NB4 (cell line): ENCODE measurements at places on chromosomes 7 and 10.

DNA sequence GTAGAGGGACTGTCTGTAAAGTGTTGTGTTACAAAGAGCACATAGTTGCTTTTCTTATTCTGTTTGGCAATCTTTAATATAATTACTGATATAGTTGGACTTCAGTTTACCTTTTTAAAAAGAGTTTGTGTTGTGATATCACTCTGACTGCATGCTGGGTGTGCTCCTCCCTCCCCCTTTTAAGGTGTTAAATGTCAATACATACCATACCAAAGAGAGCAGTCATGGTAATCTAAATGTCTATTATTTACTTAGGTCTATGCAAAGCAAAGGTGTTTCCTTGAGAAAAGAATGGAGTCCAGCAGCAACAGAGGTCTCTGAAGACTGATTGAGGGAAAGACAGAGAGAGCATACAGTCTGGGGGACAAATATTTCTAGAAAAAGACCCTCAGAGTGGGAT is 275.1 kb upstream of the NRP1 start:
- DNase-seq, result no peak

DNA sequence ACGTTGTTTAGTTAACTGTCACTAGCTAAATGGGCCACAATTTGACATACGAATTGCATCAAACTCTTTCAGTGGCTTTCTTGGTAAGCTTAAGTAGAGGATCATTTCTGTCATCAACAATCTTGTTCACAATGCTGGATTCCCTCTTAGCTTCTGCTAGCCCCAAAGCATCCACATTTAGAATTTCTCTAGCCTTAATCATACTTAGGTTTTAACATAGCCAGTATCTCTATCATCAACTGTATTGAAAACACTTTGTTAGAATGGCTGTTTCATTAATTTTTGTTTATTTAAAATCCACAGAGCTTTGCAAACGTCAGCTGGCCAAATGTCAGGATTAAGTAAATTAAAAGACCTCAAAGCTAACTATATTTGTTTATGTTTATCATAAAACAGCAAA is 41.1 kb downstream of the ABRAXAS2 start:
- no peak for DNase-seq

GRCh38 chr7:79451580-79451979 is 1.9 kb downstream of the MAGI2 start:
- DNase-seq, result no peak

GRCh38 chr10:101056365-101057151 is 5.2 kb upstream of the KAZALD1 start:
- no peak for DNase-seq

DNA sequence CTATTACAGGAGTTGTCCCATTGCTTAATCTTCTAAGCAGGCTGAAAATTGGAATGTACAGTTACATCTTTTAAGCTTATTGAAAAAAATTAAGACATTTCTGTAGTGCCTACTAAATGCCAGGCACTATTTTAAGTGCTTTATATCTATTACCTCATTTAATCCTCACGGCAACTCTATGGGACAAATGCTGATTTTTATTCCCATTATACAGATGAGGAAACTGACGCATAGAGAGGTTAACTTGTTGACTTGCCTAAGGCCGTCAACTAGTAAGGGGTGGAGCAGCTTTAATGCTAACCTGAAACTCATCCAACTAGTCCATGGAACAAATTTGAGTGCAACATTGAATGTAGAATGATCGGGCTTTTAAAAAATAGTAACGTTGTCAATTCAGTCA is 2.5 kb downstream of the ZKSCAN1 start:
- no peak for DNase-seq

GRCh38 chr10:120456143-120456625 is 843 bp upstream of the PLPP4 start:
- DNase-seq, result no peak

GRCh38 chr10:25582961-25583360 is 351.1 kb upstream of the MYO3A start:
- no peak for DNase-seq

DNA sequence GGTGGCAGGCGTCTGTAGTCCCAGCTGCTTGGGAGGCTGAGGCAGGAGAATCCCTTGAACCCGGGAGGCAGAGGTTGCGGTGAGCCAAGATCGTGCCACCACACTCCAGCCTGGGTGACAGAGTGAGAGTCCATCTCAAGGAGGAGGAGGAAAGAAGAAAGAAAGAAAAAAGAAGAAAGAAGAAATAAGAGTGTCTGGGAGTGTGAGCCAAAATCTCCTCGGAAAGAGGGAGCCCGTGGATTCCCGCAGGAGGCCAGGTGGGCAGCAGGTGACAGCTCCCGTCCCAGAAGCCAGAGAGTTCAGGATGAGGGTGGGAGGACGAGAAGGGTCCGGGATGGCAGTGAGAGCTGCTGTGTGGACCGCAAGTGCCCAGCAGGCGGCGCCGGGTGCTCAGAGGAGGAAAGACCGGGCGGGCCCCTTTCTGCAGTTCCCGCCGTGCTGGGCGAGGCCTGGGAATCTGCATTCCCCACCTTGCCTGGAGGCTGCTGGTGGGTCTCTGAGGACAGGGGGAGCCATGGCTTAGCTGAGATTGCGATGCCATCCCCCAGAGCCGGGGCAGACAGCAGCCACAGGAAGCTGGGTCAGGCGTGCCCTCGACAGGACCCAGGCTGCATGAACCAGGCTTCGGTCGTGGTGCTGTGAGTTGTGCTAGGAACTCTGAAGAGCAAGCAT is 17.1 kb upstream of the AMZ1 start:
- peak; percentile 83 for DNase-seq

- peak; percentile 44 for DNase-seq
Measured at GRCh38 chr10:58513188-58514110, 777 bp downstream of the BICC1 start.

GRCh38 chr10:113011592-113012374 is 61.7 kb downstream of the TCF7L2 start:
- DNase-seq, result no peak

GRCh38 chr10:77834943-77835668 is 91.4 kb downstream of the DLG5 start:
- no peak for DNase-seq

DNA sequence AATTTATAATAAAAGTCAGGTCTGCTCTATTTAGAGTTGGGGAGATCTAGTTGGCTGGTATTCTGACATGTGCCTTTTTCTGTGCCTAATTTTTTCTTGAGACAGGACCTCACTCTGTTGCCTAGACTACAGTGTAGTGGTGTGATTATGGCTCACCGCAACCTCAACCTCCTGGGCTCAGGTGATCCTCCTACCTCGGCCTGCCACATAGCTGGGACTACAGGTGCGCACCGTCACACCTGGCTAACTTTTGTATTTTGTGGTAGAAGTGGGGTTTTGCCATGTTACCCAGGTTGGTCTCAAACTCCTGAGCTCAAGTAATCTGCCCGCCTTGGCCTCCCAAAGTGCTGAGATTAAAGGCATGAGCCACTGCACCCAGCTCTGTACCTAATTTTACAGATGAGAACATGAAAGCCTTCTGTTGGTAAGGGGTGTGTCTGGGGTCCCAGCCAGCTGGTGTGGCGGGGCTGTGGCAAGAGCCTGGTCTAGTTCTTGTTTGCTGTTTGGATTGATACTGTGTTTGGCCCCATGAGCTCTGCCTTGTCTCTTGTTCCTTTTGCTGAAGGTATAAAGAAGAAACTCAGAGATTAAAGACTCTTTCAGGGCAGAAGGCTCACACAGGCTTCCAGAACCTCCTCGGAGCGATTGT is 31.4 kb downstream of the POR start:
- DNase-seq, result no peak

DNA sequence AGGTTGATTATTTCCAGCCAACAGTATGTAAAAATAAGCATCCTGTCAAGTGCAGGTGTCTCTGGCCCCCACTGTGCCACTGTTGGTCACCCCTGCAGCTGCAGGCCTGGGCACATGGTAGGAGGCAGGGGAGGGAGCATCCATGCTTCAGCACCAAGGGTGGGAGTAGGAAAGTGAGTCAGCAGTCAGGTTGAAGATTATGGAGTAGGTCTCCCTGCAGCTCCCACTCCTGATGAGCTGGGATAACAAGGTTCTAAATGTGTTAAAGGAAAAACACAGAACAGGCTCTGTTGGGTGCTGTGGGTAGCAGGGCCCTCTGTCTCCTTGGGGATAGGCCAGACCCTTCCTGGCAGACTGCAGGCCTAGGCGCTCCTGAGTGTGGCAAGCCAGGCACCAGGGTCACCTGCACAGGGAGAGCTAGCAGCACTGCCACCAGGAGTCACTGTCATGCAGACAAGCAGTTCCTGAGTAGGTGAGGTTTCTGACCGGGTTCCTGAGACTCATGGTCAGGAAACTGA is 59.3 kb downstream of the NUDCD3 start:
- DNase-seq, result peak; percentile 21

DNA sequence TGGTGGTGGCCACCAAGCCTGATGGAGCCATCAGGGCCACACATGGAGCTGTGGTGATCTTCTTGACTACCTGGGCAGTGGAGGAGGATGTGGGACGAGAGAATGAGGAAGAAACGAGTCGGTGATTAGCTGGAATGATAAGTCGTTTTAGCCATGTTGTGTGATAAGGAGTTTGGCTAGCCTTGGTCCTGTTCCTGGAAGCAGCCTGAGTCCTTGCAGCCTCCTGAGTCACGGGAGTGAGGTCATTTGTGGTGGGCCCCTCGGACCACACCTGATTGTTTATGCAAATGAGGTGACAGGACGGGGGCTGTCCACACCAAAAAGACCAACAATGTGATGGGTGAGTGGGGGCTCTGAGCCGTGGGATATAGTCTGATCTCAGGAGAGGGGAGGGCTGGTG is 554.4 kb downstream of the PTPRN2 start:
- no peak for DNase-seq

GRCh38 chr7:45910855-45911254 is 10.2 kb downstream of the IGFBP3 start:
- DNase-seq, result no peak
